Stimulated activated CD8-positive, alpha-beta memory T cell treated with anti-CD3 and anti-CD28 coated beads, Interleukin-15, amount 100 ng/mL, for 24 hours (primary cell): ENCODE measurements at places on chromosomes 7 and 10.

DNA sequence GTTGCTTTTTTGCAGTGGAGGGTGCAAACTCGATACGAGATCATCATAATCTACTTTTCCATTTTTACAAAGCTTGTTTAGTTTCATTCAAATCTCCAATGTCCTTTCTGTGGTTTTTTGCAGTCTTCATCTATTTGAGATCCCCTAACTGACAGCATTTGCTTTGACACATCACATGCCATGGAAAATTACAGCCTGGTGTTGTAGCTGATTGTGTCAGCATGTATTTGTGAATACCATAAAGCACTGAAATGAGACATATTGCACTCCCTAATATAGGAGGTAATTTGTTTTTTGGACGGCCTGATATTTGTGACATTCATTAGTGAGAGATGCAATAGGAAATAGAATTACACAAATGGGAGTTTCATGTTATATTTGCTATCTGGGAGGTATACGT is 620.8 kb downstream of the KCNMA1 start:
- DNase-seq: no peak

- peak; percentile 23 for DNase-seq
Measured at GRCh38 chr10:86711513-86712316, 43.4 kb downstream of the LDB3 start.

GRCh38 chr7:134903073-134903790 is 83.1 kb upstream of the AGBL3 start:
- DNase-seq: no peak

- no peak for DNase-seq
Measured at GRCh38 chr7:1059200-1060091, 15.1 kb downstream of the GPR146 start.

DNA sequence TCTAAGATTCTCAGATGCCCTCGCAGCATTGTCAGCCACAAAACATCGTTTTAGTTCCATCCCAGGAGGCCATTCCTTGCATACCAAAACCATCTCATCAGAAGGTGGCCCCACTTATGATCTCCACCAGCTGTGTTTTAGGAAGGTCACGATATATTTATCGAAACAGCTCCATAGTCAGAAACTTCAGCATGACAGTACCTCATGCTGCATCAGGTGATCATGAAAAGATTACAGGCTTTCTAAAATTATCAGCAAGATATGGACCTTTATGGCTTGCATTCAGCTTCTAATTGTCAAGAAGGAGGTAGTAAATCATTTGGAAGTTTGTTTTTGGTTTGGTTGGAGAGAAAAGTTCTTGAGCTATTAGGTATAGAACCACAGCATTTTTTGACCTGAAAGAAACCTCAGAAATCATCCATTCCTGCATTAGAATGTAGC is 20.0 kb downstream of the JAZF1 start:
- DNase-seq: no peak

DNA sequence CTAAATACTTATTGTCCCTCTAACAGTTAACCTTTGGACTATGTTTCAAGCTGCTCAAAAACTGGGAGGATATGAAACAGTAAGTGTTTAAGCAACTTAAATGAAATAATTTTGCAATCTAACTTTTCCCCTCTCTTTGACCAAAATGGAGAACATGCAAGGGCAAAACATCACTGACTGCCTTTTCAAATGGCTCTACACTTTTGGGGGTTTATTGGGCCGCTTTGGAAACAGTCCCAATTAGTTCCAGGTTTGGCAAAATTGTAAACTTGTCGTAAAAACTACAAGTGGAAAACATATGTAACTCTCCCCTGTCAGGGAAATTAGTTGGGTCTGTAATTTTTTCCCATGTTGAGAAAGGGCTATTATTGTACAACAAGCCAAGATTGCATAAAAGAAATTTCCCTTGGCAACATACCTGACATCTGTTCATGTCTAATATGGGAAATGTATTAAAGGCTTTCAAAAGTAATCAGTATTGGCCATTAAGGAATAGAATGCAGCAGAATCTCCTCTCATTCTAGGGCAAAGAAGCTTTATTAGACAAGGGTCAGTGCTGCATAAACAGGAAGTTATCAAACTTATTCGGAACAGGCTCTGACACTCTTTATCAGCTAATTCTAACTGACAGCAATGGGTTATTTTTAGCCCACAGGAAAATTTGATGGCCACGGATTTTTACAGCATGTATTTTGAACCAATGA is 157.9 kb downstream of the ARID5B start:
- DNase-seq: no peak

DNA sequence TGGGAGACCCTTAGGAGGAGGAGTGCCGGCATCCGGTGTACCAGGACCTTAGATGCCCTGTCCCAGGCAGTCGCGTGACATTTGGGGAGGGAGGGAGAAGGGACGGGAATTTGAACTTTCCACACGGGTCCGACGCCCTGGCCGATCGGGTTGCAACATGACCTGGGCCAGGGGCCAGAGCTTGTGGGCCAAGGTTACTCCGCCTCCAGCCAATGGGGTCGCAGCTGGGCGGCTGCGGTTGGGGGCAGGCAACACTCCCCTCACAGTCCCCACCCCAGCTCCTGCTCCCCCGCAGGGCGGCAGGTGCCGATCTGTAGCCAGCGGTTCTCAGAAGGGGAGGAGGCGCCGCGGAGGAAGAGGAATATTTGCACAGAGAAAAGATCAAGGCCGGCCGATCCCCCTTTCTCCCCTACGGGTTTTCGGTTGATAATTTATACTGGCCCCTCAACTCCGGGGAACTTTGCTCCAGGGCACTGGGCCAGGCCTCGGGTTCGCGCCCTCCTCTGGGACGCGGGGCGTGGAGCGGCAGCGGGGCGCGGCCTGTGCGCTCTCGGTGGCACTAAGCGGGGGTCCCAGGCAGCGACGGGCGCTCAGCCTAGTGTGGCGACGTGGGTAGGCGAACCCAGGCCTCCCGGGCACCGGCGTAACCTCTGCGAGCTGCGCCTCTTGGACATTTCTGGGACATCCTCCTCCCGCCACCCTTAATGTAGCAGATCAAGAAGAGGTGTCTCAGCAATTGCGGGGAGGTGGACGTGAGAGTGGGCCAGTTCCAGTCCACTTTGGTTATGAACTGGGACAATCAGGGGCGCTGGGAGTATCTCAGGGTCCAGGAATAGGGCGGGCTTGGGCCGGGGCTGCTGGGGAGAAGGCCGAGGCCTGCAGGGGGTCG is 1.2 kb downstream of the MLXIPL start:
- DNase-seq: no peak

DNA sequence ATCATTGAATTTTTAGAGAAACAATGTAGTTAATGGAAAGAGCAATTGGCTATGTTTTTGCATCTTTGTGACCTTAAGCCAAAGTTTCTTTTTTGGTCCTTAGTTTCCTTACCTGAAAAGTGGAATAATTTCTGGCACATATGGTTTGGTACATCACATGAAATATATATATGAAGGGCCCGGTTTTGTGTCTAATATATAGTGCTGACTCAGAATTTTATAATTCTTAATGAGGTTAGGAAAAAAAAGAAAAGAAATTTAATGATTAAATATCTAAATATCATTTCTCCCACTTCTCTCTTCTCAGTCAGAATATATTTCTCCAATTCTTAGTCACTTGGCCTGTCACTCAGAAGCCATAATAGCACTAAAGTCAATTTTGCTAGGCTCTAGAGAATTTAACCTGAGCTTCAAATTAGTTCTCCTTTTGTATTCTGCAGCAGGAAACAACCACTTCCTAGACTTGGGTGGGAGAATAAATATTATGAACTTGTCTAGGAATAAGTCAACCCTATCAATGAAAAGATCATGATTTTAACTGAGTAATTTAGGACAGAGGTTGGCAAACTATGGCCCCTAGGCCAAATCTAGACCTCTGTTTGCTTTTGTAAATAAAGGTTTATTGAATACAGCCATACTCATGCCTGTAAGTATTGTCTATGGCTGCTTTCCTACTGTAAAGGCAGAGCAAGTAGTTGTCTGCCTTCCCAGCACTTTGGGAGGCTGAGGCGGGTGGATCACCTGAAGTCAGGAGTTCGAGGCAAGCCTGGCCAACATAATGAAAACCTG is 34.6 kb downstream of the PPP1R9A start:
- no peak for DNase-seq

DNA sequence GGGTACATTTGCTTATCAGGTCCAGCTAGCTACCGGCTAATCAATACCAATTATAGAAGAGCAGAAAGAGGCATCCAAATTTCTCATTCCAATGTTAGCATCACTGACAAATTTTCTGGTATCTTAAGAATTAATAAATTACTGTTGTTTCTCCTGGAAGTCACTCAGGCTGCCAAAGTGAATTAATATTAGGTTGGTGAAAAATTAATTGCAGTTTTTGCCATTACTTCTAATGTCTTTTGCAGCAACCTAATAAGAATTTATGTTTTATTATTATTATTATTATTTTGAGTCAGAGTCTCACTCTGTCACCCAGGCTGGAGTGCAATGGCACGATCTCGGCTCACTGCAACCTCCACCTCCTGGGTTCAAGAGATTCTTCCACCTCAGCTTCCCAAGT is 979.9 kb downstream of the TYW1 start:
- no peak for DNase-seq

DNA sequence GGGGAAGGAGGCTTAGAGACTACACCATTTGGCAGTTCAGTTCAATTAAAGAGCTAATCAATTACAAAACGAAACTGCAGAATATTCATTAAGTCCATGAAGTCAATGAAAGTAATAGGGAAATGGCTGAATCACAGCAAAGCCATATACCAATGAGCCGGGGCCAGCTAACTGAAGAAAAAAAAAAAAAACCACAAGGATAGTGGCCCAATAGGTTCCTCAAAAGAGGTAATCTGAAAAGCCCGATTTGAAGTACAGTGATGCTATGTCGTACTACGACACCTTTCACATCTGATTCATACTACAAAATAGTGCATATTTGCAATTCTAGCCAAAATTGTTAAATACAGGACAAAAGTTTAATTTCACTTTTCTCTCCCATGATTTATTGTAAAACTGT is 2.5 kb downstream of the ARHGAP12 start:
- DNase-seq: no peak

GRCh38 chr7:80941208-80941758 is 22.4 kb upstream of the SEMA3C start:
- no peak for DNase-seq

- no peak for DNase-seq
Measured at GRCh38 chr10:43861966-43862751, 213.5 kb upstream of the ZNF32 start.

DNA sequence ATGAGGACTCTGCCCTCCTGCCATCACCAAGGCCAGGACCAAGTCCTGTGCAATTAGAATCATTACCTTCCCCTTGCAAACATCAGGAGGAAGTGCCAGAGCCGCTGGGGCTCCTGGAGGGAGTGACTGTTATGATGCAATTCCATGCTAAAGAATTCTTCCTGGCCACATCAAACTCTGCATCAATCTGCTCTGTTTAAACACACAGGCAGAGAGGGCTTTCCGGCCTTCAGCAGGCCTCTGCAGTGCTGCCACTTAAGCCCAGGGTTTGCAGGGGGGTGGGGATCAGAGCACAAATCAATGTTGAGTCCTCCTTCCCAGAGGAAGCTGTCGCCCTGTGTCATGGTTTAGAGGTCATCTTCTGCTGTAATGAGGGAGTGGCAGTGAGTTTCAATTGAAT is 58.1 kb downstream of the CTBP2 start:
- DNase-seq: no peak

DNA sequence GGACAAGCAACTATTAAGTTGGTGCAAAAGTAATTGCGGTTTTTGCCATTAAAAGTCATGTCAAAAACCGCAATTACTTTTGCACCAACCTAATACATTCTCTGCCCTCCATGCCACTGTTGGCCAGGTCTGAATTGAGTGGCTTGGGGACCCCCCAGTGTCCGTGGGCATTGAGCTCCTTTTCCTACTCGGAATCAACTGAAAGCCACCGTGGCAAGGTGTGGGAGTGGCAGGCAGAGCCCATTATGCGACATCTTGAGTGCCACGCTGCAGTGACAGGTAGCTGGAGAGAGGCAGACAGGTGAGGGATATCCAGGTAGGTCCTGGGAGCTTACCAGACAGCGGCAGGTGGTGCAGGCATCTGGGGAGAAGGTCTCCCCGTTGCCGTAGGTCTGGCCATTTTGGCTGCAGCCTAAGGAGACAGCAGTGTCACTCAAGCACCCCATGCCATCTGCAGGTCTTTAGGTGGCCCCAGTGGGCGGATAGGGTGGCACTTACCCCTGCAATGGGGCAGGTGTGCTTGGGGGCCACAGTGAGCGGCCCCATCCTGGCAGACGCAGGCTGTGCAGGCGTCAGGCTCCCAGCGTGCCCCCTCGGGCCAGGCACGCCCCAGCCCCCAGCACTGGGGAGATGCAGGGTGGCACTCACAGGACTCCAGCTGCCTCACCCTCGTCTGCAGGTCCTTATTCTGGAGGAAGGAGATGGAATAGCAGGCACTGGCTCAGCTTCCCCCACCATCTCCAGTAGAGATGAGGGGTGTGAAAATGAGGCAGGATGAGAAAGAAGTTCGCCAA is 3.5 kb downstream of the KCP start:
- no peak for DNase-seq

DNA sequence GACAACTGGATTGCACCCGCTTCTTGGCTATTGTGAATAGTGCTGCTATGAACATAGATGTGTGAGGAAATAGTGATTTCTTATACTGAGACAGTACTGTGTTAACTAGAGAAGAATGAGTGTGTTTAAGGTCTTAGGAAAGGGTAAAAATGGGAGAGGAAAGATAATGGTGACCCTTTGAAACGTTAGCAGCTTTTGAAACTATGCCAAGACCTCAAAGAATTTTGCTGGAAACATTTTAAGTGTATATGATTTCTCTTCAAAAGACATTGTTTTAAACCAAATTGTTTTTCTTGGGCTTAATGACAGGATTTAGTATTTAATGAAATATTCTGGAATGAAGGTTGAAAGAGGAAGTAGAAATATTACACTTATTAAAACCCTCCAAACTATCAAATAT is 100.8 kb upstream of the ARHGAP21 start:
- no peak for DNase-seq

DNA sequence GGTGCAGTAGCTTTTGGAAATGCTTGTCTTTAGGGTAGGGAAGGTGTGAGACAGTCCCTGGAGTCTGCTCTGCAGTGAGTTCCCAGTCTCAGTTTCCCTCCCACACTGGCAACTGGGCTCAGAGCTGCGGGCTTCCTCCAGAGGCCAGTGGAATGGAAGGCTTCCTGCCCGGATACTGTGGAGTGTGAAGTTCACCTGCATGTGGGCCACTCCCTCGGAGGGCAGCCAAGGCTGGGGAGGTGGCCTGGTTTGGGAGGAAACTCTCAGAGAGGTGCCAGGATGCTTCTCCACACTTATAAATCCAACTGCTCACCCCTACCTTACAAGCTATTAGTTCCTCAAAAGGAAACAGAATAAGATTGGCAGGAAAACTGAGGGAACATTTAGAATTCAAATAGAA is 18.1 kb upstream of the UBE2H start:
- no peak for DNase-seq

- no peak for DNase-seq
Measured at GRCh38 chr7:155405399-155406318, 52.3 kb upstream of the EN2 start.

- no peak for DNase-seq
Measured at GRCh38 chr7:44466300-44467216, 23.9 kb downstream of the NUDCD3 start.

DNA sequence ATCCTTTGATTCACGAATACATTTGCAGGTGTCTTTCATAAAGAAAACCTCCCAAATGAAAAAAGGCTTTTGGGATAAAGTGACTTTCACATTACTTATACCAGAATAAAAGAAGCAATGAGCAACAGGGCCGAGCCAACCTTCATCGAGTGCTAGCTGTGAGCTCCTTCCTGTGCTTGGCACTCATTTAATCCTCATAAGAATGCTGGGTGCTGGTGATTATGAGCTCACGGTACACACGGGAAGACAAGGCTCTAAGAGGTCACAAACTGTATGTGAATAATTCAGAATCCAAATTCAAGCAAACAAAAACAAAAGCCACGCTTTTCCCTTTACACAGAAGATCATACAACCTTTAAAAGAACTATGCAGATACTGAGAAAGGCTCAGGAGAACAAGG is 156.2 kb downstream of the COBL start:
- no peak for DNase-seq
